ENCODE measurements at places on chromosomes 12 and 14.

DNA sequence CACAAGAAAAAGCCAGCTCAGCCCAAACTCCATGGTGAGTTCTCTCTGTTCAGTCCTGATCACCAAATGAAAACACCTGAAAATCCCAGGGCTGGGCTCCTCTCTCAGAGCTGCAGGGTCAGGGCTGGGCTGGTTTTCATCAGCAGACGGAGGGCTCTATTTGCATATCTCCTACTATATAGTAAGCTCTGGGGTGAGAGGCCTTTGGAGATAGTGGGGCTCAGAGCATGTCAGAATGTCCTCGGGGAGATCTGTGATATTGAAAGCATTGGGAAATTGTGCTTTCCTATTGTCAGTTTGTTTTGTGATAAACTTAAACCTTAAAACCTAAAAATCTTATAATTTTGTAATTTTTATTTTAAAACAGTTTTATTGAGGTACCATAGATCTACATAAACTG, 742.6 kb downstream of the TMEM121 start:
- no peak for DNase-seq

DNA sequence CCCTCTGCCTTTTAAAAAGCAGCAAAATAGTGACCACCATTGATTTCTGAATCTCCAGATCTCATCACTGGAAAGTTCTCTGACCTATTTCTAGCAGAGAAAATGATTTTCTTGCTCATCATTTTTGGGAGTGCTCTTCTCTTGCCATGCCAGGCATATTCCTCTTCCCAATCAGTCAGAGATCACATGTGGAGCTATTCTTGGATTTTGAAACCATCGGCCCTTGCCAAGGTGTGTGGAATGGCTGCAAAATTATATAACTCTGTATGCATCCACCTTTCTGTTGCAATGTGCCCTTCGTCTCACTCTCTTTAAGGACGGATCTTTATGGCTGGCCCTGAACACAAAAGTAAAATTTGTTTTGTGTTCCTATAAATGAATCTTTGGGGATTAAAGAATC, 25.5 kb upstream of the LDHB start:
- DNase-seq, result no peak

- DNase-seq, result no peak
These were observed 65.6 kb upstream of the RMST start for GRCh38 chr12:97397008-97397407.

DNA sequence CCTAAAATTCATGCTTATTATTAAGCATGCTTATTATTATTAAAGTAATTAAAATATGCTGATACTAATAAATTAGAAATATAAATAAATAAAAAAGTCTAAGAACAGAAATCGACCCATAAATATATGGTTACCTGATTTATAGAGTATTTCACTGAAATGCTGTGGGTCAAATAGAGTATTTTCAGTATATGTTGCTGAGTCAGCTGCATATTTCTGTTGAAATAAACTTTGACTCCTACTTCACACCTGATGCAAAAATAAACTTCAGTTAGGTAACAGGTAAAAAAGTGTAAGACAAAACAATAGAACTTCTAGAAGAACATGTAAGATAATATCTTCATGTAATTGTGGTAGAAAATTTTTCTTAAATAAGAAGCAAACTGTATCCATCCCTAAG, 967.9 kb downstream of the TRHDE start:
- no peak for DNase-seq

- DNase-seq, result no peak
These were observed 156.3 kb upstream of the GSC start for GRCh38 chr14:94926176-94926575.

DNA sequence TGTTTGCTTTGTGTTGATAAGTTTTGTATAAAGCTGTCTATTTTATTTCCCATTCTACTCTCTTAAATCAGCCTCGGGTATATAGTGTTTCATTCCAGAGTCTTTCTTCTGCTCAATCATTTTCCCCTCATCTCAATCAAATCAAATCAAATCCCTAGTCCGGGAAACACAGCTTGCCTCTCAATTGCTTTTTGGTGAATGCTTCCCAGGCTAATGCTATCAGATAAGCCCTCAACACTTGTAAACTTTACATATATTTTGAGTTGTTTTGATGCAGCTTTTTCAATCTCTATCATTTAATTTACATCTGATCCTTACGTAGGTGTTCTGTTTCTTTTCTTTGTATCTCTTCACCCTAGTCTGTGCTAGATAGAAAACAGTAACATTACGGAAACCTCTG, 416.7 kb upstream of the PDE3A start:
- DNase-seq, result no peak

DNA sequence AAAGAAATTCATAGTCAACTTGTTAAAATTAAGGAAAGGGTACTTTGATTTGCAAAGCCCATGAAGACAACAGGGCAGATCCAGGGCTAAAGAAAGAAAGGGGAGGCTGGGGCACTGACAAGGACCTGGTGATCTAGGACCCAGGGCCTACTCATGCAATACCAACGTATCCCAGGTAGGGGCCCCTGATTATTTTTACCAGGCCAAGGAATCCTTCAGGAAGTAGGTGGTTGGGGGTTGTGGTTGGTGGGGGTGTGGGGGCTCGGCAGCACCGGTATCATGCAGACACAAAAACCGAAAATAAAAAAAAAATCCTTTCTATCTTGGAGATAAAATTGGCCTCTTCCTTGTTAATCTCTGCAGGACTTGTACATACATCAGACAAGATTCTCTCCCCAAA, 47.5 kb downstream of the GSC start:
- DNase-seq, result no peak

DNA sequence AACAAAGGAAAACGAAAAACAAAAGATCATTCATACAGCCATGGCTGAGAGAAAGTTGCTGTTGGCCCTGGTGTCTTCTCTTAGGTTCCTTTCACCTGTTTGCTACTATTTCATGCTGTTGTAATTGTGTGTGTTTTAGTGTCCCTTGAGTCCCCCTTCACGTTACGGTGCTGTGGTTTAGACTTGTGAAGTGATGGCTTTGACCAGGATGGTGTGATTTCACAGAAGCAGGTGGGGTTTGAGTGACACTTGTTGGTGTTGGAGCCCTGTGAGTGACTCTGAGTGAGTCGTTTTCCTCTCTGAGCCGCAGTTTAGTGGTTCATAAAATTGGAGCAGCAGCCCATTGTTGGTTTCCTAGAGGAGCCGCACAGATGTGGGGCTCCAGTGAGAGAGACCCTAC, 635.4 kb downstream of the VRK1 start:
- no peak for DNase-seq

Data from NCI-H2171 treated with DMSO at 0.1 percent for 48 hours (cell line).